T-helper 2 cell (primary cell): ENCODE measurements at places on chromosomes 5 and 9.

GRCh38 chr5:124546643-124547042, 199.8 kb downstream of the ZNF608 start:
- DNase-seq, result no peak

GRCh38 chr9:121813519-121814210, 162.2 kb downstream of the DAB2IP start:
- no peak for DNase-seq

DNA sequence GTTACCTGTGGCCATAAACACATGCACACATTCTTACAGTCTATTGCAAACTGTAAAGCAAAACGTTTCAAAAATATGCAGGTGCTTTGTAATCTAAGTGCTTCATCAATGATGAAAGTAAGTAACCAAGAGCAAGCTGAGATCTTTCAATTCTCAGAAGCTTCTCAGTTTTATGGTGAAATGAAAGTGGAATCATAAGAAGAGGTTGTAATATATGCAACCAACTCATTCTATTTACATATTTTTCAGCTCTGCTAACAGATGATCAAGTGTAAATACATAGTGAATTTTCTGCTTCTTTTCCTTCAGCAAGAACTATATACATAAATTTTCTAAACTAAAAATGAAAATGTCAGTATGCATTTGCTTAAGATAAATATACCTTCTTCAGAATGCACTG, 33.1 kb upstream of the PRDM9 start:
- no peak for DNase-seq

GRCh38 chr9:102950346-102950745, 44.8 kb upstream of the CYLC2 start:
- no peak for DNase-seq

GRCh38 chr5:161863811-161864210, 15.9 kb downstream of the GABRA1 start:
- DNase-seq, result no peak

- DNase-seq, result no peak
Observed at GRCh38 chr5:67009028-67009427, 187.6 kb downstream of the CD180 start.

GRCh38 chr9:115651461-115651860, 502.1 kb upstream of the PAPPA start:
- no peak for DNase-seq

- no peak for DNase-seq
Observed at GRCh38 chr5:66877843-66878242, 281.6 kb downstream of the MAST4 start.

- DNase-seq, result no peak
Observed at GRCh38 chr5:169185626-169186025, 115.3 kb downstream of the SLIT3 start.

DNA sequence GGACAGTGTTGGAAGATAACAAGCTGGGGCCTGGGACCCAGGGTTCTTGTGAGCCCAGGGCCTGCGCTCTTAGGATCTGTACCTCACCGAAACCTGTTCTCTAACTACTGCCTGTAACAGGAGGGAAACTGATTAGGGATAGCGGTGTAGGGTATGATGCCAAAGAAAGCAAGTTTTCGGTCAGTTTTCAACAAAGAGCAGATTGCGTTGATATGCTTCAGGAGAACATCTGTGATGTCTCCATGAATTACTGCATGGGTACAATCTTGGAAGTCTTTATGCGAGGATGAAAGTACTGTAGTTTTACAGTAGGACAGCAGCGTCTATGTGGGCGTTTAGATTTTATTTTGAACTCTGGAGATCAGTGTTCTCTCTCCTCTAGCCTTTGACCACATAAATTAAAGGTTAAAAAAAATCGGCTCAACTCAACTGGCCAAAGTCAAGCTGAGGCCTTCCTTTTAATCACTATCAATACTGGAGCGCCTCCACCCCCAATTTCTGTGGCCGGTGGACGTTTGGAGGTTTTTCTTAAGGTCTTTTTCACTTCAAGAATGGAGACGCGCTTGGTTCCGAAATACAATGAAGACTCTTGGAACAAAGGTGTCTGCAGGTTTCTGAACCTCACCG, 3.0 kb downstream of the NFIL3 start:
- DNase-seq, result no peak

- no peak for DNase-seq
Observed at GRCh38 chr5:10289353-10289752, 18.3 kb downstream of the CMBL start.
